ENCODE measurements at places on chromosomes 2 and 18.
A peak's percentile ranks its signal among the peaks of the same experiment; 100 is the strongest.

- DNase-seq = no peak
Observed at GRCh38 chr2:207825045-207825954, 55.6 kb upstream of the FZD5 start.

- DNase-seq = no peak
Observed at GRCh38 chr2:24245986-24246776, 71.3 kb downstream of the FAM228A start.

GRCh38 chr18:57784801-57785114, 18.4 kb downstream of the ATP8B1 start:
- no peak for DNase-seq

DNA sequence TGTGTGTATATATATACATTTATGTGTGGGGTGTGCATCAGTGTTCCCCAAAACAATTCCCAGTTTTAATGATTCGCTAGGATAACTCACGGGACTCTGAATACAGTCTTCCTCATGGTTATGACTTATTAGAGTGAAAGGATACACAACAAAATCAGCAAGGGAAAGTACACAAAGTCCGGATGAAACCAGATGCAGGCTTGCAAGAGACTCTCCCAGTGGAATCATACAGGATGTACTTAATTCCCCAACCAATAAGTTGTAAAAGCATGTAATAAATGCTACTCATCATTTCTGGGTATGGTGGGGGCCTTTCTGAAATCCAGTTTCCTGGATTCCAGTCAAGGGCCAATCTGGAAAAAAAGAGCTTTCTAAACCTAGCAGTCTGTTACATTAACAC, 654.1 kb upstream of the SYT4 start:
- peak; percentile 17 for DNase-seq

DNA sequence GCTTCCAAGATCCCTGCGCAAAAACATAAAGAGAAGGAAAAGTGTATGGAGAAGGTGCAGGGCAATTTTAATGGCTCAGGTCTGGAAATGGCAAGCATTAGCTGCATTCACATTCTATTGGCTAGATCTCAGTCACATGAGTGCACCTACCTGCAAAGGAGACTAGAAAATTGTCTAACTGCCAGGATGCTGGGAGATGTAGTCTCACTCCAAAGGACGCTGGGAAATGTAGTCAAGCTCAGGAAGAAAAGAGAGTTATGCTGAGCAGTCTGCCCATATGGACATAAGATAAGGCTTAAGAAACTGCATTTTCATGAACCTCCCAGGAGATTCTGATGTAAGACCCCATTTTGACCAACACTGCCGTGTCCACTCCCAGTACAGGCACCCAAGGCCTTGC, 9.5 kb upstream of the KLHL29 start:
- DNase-seq = no peak

DNA sequence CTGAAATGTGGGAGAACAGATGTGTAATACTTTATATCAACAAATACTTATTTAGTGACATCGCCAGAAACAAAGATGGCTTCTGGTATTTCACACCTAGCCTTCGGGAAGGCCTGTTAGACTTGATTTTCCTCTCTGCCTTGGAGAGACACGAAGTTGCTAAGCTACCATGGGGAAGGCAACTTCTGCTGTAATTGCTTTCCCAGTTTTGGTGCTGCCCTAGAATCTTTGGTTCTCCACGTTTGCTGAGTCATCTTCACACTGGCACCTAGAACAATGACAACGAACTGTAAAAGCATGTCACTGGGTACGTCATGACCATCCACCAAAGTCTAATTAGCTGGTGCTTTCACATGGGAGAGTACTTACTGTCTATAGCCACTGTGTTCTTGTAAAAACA, 58.7 kb upstream of the ACTR3 start:
- peak; percentile 4 for DNase-seq

GRCh38 chr2:40341198-40341597, 110.7 kb downstream of the SLC8A1 start:
- no peak for DNase-seq

- no peak for DNase-seq
Observed at GRCh38 chr18:77524909-77525308, 275.3 kb downstream of the GALR1 start.

GRCh38 chr2:96409081-96409819, 73.7 kb downstream of the NCAPH start:
- DNase-seq = no peak

- peak; percentile 95 for DNase-seq
Observed at GRCh38 chr2:9288233-9288632, 81.6 kb downstream of the ASAP2 start.

DNA sequence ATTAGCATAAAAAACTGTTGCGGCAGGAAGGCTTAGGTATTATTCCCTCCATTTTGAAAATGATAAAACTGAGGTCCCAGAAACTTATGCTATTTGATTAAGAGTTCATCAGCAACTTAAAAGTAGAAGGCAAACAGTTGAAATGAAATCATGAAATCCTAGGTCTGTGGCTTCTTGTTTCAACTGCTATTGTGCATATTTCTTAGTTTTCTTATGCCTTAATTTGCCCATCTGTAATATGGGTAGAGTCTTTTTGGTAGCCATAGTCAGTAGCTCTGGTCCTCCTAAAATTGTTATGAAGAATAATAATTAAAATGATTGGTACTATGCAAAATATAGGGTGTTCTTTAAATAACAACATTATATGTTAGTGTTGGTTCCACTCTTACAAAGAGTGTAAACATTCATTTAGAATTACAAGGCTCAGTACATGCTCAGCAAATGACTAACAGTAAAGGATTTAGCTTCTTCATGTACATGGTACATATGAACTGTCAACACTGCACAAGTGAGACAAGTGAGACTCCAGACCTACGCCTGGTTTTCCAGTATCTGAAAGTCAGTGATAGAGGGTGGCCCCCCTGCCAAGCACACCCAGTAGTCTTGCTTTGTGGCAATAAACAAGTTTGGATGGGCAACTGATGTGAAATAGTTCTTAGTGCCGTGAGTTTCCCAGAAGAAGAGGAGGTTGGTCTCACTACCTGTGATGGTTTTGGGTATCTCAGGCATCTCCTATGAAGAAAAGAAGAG, 9.6 kb downstream of the IL1A start:
- no peak for DNase-seq

GRCh38 chr2:28709101-28709500, 42.5 kb upstream of the PPP1CB start:
- DNase-seq = peak; percentile 7

GRCh38 chr2:239355724-239356123, 45.1 kb downstream of the HDAC4 start:
- no peak for DNase-seq

DNA sequence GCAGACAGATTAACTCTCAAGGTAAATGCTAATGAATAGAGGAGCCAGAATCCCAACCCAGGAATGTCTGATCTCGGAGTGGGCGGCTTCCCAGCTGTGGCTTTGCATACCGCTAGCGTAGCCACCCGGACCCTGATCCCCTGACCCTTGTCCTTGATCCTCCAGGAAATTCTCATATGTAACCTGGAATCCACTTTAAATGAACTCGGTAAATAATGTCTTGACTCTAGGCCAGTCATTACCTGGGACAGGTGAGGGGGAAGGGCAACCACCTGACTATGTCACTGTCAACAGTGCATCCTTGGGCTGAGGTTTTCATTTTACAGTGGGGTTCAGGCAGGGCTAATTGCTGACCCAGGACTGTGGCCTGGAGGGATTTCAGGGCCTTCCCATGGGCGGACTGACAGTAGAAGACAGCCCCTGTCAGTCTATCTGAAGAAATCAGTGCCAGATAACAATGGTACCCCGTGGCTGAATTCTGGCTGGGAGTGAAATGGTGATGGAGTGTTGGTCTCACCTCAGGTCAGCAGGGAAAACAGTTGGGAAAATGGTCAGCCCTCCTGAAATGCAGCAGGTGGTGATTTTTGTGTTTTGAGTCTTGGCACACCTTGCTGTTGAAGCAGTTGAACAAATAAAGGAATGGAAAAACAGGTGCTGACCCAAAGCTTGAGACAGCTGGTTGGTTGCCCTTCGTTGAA, 9.6 kb downstream of the ACKR3 start:
- no peak for DNase-seq

- DNase-seq = no peak
Observed at GRCh38 chr2:42824454-42824807, 32.0 kb upstream of the HAAO start.

GRCh38 chr2:101872480-101872879, 119.3 kb upstream of the IL1R2 start:
- no peak for DNase-seq

- no peak for DNase-seq
Observed at GRCh38 chr2:38835990-38836389, 39.7 kb downstream of the DHX57 start.

GRCh38 chr2:111011218-111011617, 109.5 kb upstream of the BCL2L11 start:
- DNase-seq = no peak

DNA sequence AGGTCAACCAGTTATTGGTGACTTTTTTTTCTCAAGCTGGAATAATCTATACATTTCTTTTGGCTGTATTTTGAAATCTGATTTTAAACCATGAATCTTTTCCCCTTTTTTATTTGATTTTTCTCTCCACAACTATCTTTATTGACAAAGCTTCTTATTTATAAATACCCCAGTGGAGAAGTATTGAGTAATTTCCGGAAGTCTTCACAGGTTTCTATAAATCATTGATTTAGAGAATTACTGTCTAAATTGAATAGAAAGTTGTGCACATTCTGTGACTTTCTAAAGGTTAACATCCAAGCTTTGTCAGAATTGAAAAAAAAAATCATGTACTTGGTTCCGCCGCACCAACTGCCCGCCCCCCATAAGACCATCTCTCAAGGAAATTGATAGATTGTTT, 39.8 kb downstream of the XRCC5 start:
- DNase-seq = no peak

DNA sequence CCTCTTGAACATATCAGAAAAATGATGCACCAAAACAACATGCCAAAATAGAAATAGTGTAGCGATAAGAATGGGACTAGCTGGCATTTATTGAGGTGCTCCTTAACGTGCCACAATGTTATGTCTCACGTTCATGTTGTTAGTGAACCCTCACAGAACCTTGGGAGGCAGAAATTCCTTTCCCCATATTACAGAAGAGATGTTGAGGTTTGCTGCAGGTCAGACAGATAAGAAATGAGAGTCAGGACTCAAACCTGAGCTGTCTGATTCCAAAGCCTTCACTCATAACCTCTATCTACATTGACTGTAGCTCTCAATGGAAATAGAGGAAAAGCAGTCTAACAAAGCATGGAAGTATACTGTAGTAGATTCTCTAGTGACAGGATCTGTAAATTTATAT, 163.3 kb upstream of the STK17B start:
- no peak for DNase-seq

DNA sequence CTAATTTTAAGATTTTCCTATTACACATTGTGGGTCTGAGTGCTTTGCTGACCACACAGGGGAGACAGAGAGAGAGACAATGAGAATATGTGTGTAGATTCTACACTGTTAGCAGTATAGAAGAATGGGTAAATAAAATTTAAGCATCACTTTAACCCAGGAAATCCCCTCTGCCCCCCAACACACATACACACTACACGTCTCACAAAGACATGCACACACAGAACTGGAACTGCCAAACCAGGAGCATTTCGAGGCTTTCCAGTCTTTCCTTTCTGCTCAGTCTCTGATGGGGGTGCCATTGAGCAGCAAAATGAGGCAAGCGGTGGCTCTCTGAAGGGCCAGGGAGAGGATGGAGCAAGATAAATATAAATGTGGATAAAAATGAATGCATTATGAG, 2.5 kb downstream of the MERTK start:
- peak; percentile 29 for DNase-seq

DNA sequence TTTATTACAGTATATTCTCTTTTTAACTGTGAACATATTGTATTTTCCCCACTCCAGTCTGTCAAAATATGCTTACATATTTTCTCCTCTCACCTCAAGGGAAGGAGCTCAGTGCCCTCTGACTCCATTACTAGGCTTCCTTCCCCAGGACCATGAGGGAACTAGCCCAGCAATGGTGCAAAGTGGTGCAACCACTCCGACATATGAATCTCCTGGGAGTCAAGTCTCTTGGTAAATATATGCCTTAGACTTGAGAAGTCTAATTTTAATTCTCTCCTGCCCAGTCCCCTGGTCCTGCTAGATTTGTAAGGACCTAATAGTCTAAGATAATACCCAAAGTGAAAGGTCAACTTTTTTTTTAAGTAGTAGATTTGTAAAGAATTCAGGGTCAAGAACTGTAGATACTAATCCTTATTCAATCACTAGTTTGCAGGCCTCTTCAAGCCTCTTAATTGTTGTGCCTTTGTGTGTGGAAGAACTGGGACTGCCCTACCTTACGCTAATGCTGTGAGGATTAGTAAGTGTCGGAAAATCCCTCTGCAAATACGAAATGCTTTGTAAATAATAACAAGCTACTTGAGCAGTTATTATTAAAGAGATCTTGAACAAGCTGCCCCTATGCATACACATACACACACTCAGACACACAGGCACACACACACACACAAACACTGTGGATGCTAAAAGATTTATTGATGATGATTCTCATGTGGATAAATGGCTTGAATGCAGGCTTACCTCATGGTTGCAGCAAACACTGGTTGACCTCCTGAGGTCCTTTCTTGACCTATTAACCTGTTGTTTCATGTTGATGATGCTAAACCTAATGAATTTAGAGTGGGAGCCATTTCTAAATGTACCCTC, 251.2 kb upstream of the PARD3B start:
- no peak for DNase-seq

GRCh38 chr2:86521922-86522321, 41.3 kb downstream of the CHMP3 start:
- DNase-seq = no peak

DNA sequence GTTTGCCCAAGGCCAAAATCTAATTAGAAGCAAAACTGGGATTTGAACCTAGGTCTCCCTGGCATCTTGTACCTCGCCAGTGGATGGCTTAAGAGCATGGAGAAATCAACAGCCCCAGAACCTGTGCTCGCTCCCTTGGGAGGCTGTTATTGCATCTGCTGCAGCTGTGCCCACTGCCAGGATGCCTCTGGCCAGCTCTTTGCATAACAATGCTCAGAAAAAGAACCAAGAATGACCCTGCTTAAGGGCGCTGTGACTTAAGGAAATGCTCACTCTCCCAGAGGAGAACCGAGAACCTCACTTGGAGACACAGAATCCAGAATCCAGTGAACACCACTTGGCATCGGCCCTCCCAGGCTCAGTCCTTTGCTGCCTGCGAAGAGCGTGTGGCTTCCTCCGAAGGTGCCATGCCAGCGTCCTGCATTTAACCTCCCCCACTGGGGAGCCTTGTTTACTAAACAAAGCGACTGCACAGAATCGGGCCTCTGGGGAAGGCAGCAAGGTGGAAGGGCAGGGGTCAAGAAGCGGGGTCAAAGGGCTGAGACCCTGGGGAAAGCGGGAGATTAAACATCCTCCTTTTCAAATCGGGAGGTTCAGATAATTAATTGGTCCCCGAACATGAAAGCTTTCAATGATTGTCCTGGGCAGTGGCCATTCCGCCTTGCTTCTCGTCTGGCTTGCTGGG, 71.0 kb upstream of the BOD1L2 start:
- DNase-seq = no peak

DNA sequence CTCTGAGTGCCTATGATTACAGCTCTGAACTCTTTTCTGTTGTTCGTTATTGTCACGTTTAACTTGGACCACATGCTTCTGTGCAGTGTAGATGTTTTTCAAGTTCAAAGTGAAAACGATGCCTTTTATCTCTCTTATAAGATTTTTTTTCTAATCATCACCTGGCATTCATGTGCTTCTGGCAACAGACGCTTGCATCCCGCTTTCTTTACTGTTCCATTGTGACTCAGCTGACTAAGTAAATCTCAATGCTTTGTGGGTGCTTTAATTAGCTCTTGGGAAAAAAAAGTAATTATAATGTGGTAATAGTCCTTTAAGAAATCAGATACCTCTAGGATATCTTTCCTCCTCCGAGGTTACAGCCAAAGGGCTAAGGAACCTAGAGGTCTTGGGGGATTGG, 31.2 kb upstream of the RMP24 start:
- no peak for DNase-seq

- DNase-seq = no peak
Observed at GRCh38 chr2:159035790-159036411, 67.5 kb downstream of the TANC1 start.

Data from fibroblast of skin of scalp (primary cell).